Effector CD4-positive, alpha-beta T cell (primary cell): ENCODE measurements at places on chromosomes 6 and 20.

- no peak for DNase-seq
These were observed 5.6 kb upstream of the LY6G5C start for GRCh38 chr6:31686483-31686882.

- no peak for DNase-seq
These were observed 124.3 kb downstream of the IPCEF1 start for GRCh38 chr6:154232013-154232910.

DNA sequence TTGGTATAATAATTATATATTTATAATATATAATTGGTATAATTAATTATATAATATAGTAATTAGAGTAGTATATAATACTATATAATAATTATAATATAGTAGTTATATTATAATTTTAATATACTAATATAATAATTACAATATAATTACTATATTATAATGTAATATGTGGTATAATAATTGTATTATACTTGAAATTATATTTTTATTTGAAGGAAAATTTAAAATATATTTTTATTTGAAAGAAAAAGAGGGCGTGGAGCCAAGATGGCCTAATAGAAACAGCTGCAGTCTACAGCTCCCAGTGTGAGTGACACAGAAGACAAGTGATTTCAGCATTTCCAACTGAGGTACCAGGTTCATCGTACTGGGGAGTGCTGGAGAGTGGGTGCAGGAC lies 365.9 kb downstream of the MMUT start:
- DNase-seq: no peak

GRCh38 chr20:54713727-54714126 lies 238.3 kb downstream of the DOK5 start:
- DNase-seq: no peak

GRCh38 chr6:142821860-142822259 lies 123.1 kb downstream of the HIVEP2 start:
- DNase-seq: no peak

DNA sequence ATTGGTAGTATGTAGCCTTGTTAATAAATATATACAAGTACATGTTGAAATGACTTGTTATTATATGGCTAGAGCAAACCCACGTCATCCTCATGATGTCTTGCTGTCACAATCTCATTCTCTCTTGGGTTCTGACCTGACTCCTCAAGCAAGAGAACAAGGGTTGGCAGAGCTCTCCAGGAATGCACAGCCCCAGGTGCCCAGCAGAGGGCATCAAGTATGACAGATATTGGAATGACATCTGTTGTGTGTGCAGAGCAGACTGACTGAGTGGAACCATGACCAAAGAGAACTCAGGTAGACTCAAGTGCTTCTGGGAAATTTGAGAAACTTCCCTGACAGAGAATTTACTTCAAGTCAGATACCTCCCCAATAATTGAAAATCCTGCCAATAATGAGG lies 90.6 kb downstream of the PAX1 start:
- no peak for DNase-seq

GRCh38 chr6:160917572-160917971 lies 74.0 kb upstream of the MAP3K4 start:
- DNase-seq: no peak
